ENCODE measurements at places on chromosomes 6 and 20.

- DNase-seq = no peak
Measured at GRCh38 chr6:170090561-170090960, 200.3 kb downstream of the DLL1 start.

DNA sequence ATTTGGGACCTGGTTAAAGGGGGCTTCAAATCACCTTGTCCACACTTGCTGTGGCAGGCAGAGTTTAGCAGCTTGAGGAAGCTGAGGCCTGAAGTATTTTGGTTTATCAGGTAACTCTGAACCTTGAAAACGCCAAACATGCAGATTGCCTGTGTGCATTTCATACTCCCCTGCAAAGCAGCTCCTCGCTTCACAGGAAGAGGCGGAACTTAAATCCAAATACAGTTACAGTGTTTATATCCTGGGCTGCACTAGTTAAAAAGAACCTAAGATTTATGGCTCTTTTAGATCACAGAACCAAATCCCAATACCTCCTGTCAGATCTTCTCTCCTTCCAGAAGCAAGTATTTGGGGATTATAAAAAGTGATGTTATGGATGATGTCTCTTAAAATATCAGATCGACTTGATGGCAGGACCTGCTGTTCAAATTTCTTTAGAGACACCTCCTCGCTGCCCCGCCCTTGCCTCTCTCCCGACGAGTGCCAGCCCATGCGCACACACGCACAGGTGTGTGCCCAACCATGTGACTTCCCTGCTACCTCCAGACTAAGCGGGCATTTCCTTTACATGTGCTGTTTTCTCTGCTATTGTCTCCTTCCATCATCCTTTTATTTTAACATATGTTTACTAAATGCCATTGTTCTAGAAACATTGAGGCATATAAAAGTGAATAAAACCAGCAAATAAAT is 224.6 kb upstream of the FOXQ1 start:
- DNase-seq = no peak

DNA sequence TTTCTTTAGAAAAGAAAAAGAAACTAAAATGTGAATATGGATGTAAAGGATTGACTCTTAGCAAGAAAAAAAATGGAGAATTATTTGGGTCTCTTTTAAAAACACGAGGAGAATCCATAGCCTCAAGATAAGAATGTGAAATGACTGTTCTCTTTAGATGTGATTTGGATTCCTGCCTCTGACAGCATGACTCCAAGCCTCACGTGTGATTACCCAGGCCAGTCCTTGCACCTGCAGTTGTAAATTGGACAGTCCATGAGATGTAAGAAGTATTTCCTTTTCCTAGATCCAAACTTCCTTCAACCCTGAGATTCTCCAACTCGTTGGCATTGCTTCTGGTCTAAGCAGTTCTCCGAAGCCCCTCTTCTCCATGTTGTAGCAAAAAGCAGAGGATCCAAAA is 31.9 kb downstream of the SLC2A12 start:
- DNase-seq = no peak

DNA sequence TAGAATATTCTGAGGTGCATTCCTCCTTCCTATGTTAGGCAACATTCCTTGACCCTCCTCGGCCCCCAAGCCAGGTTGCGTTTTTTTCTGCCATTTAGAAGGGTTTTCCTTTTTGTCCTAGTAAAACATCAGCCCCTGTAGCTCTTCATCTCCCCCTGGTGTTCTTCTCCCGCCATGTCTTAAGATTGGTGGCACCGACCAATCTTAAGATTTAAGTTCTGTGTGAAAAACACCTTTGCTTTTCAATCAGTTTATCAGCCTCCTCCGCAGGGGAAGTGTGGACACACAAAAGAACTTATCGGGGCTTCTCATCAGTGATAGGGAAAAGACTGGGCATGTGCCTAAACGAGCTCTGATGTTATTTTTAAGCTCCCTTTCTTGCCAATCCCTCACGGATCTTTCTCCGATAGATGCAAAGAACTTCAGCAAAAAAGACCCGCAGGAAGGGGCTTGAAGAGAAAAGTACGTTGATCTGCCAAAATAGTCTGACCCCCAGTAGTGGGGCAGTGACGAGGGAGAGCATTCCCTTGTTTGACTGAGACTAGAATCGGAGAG is 719 bp upstream of the EDN1 start:
- no peak for DNase-seq

GRCh38 chr6:8057263-8057662 is 6.9 kb downstream of the BLOC1S5 start:
- no peak for DNase-seq

DNA sequence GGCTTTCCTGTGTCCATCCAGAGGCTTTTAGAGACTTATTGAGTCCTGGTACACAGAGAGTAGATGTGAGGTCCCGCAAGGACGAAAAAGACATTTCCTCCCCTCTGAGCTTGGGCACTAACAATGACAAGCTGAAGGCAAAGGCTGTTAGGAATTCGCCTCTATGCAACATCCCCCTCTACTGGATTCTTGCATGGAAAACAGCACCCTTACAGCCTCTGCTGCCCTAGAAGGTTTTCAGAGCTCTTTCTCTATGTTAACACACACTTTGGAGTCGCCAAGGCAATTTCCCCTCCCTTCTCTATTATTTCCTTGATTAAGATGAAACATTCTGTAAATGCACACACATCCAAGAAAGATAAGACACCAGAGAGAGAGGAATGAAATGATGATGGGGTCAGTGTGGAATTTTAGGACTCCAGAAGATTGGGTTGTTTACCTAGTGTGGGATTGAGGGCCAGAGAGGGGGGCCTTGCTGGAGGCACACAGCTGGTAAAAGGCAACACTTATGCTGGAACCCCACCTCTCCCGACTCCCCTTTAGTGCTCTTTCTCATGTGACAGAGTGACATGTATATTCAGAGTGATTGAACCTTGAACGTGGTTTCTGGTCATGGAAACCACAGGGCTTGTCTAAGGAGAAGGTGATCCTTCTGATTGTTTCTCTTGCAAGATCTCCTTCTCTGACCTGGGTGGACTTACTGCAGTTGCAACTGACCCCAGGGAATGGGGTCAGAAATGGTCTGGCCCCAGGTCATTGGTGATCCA is 300.7 kb downstream of the CLIC5 start:
- DNase-seq = no peak

DNA sequence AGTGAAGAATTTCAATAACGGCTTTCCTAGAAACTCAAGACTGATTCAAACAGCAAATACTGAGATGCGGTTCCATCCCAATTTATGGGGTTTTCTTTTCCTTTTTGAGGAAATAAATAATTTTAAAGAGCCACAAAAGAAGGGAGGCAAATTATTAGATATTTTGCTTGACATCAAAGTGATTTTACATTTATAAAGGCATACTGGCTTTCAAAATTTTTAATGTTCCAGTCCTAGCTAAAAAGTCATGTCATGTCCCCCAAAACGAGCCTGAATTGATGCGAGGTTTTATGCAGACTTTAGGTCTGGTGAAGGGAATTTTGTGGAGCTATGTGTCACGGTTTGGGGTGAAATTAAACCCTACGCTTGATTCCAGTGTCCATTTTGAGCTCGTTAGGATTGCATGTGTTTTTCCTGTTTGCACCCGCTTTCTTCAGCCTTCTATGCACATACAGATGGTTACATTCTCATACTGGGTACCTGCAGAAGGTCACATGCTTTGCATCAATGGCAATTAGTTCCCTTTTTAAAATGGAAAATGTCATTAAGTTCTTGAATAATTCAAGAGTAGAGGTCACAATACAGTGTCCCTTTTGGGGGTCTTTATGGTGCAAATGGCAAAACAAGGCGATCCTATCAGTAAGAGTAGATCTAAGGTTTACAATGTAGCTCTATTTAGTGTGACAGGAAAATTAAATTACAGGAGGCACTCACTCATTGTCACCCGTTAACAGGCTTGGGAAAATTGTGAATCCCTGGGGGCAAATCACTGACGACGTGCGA is 17.3 kb downstream of the FOXA2 start:
- no peak for DNase-seq

- DNase-seq = no peak
Measured at GRCh38 chr20:33933469-33933909, 60.2 kb upstream of the RALY start.

- no peak for DNase-seq
Measured at GRCh38 chr20:46770330-46771194, 61.1 kb downstream of the SLC2A10 start.

DNA sequence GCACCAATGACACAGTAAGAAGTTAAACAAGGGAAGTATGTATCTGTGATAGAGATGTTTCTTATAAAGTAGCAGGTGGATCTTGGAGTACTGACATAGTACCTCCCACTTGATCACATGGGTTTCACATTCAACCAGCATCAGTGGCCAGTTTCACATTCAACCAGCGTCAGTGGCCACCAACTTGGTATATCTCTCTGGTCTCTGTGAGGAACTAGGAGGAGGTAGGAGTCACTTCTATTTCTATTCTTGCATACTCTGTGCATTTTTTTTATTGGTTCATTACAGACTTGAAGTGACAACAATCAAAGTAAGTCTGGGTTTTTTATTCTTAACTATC is 200.3 kb upstream of the SIM1 start:
- no peak for DNase-seq

- peak; percentile 12 for DNase-seq
Measured at GRCh38 chr6:65707126-65707826, at the start of gene EYS. EYS (minus strand) TSS chr6:65707226; CDS start chr6:65495410, 211,816 bp downstream.

DNA sequence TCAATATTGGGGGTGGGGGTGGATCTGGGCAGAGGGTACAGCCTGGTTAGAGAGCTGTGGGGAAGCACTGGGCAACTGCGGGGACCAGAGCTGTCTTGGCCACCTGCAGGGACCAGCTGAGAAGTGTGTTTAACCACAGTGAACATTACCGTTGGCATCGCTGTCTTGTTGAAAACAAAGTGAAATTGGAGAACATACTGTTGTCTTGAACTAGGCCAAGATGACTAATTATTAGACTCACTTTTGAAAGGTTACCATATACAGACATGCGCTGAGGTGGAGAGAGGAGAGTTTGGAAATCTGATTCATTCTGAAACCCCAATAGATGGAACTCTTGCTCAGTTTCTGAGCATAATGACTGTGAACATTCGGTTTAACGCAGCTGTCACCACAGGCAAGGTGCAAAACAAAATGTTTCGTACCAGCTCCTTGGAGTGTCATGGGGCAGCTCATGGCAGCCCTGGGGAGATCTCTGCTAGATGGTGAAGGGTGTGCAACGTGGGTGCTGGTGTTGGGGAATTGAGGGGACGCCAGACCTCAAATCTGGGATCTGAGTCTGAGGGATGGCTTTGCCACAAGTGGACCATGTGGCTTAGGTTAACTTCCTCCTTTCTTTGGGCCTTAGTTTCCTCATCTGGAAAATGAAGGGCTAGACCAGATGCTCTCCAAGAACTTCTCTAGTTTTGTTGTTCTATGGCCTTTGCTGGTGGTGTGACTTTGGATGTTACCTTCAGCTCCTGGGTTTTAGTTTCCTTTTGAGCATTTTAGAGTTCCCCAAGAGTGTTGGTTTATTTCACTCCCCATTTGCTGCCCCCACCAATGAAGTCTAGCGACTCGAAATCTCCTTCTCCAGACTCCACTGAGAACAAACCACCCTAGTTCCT is 24.6 kb upstream of the GTSF1L start:
- no peak for DNase-seq

GRCh38 chr6:26020329-26021000 is 57.9 kb downstream of the TRIM38 start:
- peak; percentile 61 for DNase-seq

DNA sequence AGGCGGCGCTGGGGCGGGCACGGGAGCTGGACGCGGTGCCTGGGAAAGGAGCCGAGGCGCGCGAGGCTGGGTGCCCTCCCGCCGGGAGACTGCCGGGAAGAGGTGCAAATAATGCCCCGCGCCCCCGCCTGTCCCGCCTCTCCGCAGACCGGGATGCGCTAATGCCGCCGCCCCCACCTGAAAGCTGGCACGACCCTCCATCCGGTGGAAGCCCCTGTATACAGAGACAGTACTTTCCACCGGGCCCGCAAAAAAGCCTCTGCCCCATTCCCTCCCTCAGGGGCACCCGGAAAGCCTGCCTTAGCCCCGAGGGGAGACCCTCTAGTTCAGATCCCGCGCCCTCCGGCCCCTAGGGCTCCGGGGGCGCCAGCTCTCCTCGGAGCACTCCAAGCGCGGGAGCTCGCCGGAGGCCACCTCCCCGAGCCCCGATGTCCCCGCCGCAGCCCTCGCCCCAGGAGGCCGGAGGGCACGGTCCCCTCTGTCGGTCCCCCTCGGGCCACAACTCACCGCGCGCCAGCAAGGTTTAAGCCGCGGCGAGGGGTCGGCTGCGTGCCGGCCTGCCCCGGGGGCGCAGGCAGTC is 1.2 kb downstream of the GRM4 start:
- DNase-seq = no peak

- DNase-seq = peak; percentile 35
Measured at GRCh38 chr6:134123666-134124208, 71.3 kb upstream of the SLC2A12 start.

- no peak for DNase-seq
Measured at GRCh38 chr6:152136449-152136825, 329.0 kb downstream of the ESR1 start.

GRCh38 chr20:54995553-54995952 is 520.2 kb downstream of the DOK5 start:
- DNase-seq = no peak

GRCh38 chr6:219641-220198 is 72.6 kb upstream of the DUSP22 start:
- no peak for DNase-seq

DNA sequence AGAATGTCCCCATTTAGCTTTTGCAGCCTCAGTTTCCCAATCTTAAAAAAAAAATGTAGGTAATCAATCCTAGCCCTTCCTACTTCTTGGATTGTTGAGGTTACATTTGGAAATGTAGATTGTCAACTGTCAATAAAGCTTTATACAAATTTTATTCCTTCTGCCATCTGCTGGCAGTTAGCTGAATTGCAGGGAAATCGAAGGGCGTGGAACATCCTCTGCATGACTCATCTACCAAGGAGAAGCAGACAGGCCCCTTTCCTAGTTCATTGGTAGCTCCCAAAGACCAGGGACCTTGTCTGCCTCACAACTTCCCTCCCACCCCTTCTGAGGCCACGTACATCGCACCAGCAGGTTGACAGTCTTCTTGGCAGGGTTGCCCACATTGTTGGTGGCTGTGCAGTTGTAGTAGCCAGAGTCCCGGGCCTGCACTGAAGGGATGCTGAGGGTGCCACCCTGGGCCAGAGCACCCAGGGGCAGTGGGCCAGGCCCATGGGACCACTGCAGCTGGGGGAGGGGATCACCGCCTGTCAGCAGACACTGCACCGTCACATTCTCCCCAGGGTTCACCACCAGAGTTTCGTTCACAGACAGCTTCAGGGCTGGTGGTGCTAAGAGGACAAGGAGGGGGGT is 43.6 kb downstream of the MDGA1 start:
- no peak for DNase-seq

GRCh38 chr6:38543022-38543421 is 96.7 kb downstream of the BTBD9 start:
- DNase-seq = no peak

Data from NCI-H2107 (cell line).